AG08396 (cell line): ENCODE measurements at places on chromosomes 7 and 10.

DNA sequence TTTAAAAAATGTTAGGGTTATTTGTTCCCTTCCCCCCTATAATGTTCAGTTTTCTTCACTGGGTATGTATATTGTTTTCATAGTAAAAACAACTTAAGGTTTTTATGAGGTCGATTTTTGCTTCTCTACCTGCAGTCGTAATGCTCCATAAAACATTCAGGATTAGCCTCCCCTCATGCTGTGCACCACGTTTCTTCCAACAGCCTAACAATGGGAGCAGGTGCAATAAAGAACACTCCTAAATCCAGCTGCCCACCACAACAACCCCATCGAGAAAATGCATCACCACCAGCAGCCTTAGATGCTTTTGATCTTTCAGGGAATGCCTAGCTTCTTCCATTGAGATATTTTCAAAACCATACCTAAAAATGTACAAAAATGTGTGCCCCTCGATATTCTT, 111.1 kb downstream of the ADAM12 start:
- DNase-seq, result no peak

- no peak for DNase-seq
Measured at GRCh38 chr7:77327932-77328628, 88.1 kb downstream of the GSAP start.

- peak; percentile 12 for DNase-seq
Measured at GRCh38 chr7:95772771-95773581, 622 bp downstream of the DYNC1I1 start.

DNA sequence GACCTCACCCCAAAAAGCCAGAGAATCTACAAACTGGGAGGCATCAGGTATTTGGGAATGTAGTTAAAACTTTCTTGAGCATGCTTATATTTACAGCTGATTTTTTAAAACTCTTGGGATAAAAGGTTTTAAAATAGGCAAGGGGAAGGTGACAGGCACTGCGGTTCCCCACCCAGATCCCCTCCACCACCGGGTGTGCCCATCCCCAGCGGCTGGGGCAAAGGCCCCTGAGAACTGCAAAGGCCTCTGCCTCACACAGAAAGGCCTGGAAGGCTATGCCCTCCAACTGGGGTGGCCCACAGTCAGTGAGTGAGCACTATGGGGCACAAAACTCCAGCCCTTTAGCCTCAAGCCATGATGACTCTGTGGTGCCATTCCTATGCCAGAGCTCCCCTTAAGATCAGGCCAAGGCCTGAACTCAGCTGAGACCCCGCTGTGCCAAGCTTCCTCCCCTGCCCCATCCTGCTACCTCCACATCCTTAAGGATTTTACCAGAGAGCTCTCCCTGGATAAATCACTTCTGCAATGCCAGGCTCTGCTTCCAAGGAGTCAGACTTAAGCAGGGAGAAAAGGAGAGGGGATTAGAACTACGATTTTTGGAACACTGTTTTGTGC, 299.1 kb downstream of the GRID1 start:
- no peak for DNase-seq

- DNase-seq, result no peak
Measured at GRCh38 chr10:71780719-71781118, 7.4 kb upstream of the VSIR start.

DNA sequence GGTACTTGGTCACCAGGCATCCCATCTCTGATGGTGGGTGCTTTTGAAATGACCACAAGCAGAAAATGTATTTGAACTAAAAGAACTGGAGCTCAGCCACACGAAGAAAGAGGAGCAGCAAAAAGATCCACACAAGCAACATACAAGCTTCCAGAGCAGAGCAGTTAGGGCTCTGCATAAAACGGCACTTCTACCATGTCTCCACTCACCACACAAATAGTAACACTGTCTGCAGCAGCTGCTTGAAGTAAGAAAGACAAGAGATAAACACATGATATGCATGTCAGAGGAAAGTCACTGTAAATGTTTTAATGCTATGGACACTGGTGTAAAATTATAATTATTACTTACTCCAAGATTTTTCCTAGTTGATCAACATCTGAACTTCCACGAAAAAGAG, 32.5 kb upstream of the FAM133B start:
- no peak for DNase-seq

- DNase-seq, result peak; percentile 91
Measured at GRCh38 chr10:122504610-122504950, 43.2 kb downstream of the HTRA1 start.

DNA sequence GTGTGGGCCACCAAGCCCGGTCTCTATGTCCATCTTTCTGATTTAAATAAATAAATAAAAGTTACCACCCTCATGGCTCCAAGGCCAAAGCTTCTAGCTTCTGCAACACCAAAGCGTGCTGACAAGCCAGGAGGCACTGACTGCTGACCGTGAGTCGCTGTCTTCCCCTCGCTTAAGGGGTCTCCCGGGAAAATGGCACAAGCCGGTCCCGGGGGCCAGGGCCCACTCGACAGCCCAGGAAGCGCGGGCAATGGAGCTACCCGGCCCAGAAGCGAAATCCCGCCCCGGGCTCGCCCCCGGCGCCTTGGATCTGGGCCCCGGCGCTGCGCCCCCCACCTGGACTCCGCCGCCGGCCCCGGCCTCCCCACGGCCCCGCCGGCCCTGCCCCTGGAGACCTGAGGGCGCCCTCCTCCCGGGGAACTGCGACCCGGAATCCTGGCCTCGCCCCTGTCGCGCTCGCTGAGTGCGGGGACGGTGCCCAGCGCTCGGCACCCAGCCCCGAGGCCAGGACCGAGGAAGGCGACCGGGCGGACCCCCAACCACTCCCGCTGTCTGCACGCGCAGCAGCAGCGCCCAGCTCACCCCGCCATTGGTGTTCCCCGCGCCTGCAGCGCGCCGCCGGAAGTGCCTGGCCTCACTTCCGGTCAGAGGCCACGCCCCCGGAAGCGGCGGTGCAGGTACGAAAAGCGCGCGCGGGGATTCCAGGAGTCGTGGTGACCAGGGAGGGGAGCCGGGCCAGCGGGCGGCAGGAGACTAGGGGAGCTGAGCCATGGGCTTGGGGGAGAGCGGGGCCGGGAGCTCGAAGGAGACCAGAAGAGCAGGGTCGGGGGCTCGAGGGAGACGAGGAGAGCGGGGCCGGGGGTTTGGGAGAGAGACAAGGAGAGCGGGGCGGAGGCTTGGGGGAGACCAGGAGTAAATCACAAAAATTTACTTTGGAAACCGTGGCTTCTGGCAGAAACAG, at the start of the genes MRM2 and NUDT1:
Gene MRM2 (minus strand): TSS at position 626 of the 961 bp plus-strand sequence. CDS start 36 bp downstream, at position 590.
Gene NUDT1 (plus strand): TSS at position 647 of the 961 bp plus-strand sequence. CDS start 2,349 bp downstream, outside the sequence.
- DNase-seq, result peak; percentile 92

DNA sequence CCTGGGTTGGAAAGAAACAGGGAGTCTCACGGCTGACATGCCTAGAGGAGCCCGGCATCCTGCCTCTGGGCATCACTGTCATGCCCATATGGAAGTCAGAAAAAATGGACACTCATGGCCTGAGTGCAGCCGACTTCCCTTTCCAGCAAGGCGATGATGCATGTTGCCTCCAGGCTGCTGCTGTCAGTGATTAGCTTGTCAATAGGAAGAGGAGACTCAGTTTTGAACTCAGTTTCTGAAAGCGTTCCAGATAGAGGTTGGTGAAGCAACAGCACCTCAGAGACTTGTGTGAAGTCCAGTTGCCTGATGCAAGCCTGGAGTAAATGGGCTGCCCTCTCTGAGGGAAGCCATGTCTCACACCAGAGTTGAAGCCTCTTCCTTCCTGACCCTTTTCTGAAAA, 148.4 kb downstream of the TPST1 start:
- DNase-seq, result no peak
